Mesendoderm (in vitro differentiated cells): ENCODE measurements at places on chromosomes 2 and 18.

- no peaks in the 10 kb centered on the region for H3K4me1 ChIP-seq
- no peak overlapping the region for H3K27ac ChIP-seq
- DNase-seq, result no peak
- no peaks in the 10 kb centered on the region for H3K27me3 ChIP-seq
Measured at GRCh38 chr18:33697498-33697897, 119.5 kb downstream of the ASXL3 start.

GRCh38 chr18:63079114-63079513, 240.5 kb downstream of the BCL2 start:
- no peaks in the 10 kb centered on the region for H3K27me3 ChIP-seq
- H3K36me3 ChIP-seq, result no peaks in the 10 kb centered on the region
- H3K4me3 ChIP-seq, result no peak overlapping the region
- H3K27ac ChIP-seq, result no peak overlapping the region
- no peak for DNase-seq

- no peak overlapping the region for H3K4me3 ChIP-seq
- no peak overlapping the region for H3K27ac ChIP-seq
- peaks cover 2% of the 10 kb centered on the region for H3K4me1 ChIP-seq
- DNase-seq, result no peak
Measured at GRCh38 chr2:101693991-101694588, 3.4 kb upstream of the MAP4K4 start.

- no peaks in the 10 kb centered on the region for H3K4me1 ChIP-seq
- H3K4me3 ChIP-seq, result no peak overlapping the region
- no peaks in the 10 kb centered on the region for H3K36me3 ChIP-seq
- no peak overlapping the region for H3K27ac ChIP-seq
- no peaks in the 10 kb centered on the region for H3K27me3 ChIP-seq
Measured at GRCh38 chr2:42297322-42297936, 63.6 kb downstream of the COX7A2L start.

- H3K36me3 ChIP-seq, result no peaks in the 10 kb centered on the region
- no peak overlapping the region for H3K4me3 ChIP-seq
- no peaks in the 10 kb centered on the region for H3K4me1 ChIP-seq
- no peak overlapping the region for H3K27ac ChIP-seq
- DNase-seq, result no peak
Measured at GRCh38 chr2:34822616-34823015, 1223.5 kb upstream of the FAM98A start.

- H3K4me3 ChIP-seq, result no peak overlapping the region
- no peaks in the 10 kb centered on the region for H3K27me3 ChIP-seq
- H3K36me3 ChIP-seq, result no peaks in the 10 kb centered on the region
- no peaks in the 10 kb centered on the region for H3K4me1 ChIP-seq
- DNase-seq, result no peak
Measured at GRCh38 chr2:238593678-238594077, 167.0 kb downstream of the ASB1 start.

GRCh38 chr18:49098386-49098785, 147.6 kb upstream of the SMAD7 start:
- no peak overlapping the region for H3K27ac ChIP-seq

GRCh38 chr2:27495840-27496356, 741 bp upstream of the GCKR start:
- no peak for DNase-seq
- no peak overlapping the region for H3K27ac ChIP-seq
- no peak overlapping the region for H3K4me3 ChIP-seq
- no peaks in the 10 kb centered on the region for H3K4me1 ChIP-seq
- no peaks in the 10 kb centered on the region for H3K36me3 ChIP-seq
- peaks cover 5% of the 10 kb centered on the region for H3K27me3 ChIP-seq

DNA sequence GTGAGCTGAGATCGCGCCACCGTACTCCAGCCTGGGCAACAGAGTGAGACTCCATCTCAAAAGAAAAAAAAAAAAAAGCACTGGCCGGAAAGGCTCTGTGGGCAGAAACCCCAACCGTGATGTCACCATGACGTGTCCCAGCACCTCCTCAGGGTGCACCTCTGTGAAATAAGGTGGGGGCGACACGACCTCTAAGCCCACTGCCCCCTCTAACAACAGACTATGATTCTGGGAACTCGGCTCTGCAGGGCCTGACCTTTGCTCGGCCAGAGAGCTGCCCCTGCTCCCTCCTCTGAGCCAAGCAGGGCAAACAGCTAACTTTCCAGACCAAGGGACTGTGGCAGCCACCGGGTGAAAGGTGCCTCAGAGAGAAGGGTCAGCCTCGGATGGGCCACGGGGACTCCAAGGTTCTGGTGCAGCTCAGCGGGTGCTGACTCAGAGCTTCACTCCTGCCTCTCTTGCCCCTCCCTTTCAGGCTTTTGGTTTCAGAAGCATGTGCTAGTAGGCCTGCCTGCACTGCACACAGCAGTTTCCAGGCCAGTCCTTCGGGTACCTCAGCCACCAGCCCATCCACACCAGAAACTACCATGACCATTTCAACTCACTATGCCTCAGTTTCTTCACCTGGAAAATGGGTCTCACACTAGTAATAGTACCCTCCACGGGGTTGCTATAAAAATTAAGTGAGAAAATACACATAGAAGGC, 8.0 kb downstream of the TMBIM1 start:
- no peak overlapping the region for H3K27ac ChIP-seq
- no peak overlapping the region for H3K4me3 ChIP-seq
- H3K36me3 ChIP-seq, result no peaks in the 10 kb centered on the region
- no peaks in the 10 kb centered on the region for H3K27me3 ChIP-seq
- H3K4me1 ChIP-seq, result peaks cover 6% of the 10 kb centered on the region
- no peak for DNase-seq

DNA sequence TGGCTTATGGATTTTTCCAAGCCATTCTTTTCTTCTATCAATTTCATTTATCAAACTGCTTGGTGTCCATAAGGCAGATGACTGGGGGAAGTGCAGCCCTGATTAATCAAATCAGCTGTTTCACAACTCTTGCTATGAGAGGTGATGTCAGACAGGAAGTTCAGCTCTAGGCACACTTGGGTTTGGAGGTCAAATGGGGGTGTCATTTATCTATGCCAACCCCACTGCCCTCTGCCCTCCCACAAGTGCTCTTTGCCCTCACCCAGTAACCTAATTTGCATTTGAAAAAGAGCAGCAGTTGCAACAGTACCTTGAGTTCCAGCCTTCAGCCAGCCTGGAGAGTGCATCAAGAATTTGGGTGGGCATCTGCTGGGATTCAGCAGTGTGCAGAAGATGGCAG, 431.3 kb upstream of the SPRED2 start:
- H3K27ac ChIP-seq, result no peak overlapping the region
- no peaks in the 10 kb centered on the region for H3K4me1 ChIP-seq
- H3K4me3 ChIP-seq, result no peak overlapping the region
- DNase-seq, result no peak

DNA sequence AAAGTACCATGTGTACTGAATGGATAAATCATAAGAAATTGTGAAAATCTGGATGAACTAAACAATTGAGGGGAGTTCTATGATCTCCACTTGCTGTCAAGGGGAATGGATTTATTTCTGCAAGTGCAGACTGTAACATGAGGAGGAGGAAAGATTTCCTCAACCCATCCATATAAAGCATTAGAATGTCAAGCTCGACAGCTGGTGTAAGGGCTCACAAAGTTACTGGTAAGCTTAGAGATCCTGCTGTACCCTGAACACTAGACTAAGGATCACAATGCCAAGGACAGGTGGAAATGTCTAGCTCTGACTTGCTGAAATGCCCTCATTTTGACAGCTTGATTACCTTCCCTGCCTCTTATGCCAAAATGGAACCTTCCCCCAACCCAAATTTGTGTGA, 125.3 kb downstream of the TCF4 start:
- H3K4me3 ChIP-seq, result no peak overlapping the region
- no peaks in the 10 kb centered on the region for H3K36me3 ChIP-seq
- peaks cover 8% of the 10 kb centered on the region for H3K4me1 ChIP-seq
- H3K27me3 ChIP-seq, result no peaks in the 10 kb centered on the region
- H3K27ac ChIP-seq, result no peak overlapping the region

DNA sequence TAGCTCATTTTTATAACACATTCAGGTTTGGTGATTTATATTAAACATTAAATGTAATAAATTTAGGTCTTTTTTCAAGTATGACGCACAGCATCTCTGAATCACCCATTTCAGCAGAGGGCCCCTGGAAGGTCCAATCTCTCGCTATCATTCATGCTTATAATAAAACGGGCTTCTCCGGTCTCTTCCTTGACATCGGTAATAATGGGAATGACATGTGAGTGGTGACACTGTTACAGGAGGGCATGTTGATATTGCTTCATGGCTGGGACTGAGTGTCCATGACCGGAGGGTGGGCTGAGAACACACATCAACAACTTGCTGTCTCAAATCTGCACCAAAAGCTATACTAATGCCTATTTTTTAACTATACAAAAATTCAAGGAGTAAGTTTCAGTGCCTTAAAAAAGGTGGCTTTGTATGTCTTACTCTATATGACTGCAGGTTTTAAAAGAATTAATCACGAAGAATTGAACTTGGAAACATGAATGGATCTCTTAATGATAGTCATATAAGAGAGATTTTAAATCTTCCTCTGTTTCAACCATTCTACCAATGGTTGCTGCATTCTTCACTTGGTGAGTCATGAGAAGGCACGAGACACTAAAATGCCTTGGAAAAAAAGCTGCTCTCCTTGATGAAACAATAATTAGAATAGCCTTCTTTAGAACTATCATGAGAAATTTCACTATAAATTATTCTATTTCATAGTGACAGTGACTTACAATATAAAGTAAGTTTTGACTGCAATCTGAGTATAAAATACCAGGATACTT, 101.9 kb upstream of the NRP2 start:
- peak; percentile 30 for DNase-seq
- H3K4me3 ChIP-seq, result no peak overlapping the region
- H3K27ac ChIP-seq, result no peak overlapping the region
- no peaks in the 10 kb centered on the region for H3K4me1 ChIP-seq
- H3K36me3 ChIP-seq, result no peaks in the 10 kb centered on the region
- no peaks in the 10 kb centered on the region for H3K27me3 ChIP-seq

DNA sequence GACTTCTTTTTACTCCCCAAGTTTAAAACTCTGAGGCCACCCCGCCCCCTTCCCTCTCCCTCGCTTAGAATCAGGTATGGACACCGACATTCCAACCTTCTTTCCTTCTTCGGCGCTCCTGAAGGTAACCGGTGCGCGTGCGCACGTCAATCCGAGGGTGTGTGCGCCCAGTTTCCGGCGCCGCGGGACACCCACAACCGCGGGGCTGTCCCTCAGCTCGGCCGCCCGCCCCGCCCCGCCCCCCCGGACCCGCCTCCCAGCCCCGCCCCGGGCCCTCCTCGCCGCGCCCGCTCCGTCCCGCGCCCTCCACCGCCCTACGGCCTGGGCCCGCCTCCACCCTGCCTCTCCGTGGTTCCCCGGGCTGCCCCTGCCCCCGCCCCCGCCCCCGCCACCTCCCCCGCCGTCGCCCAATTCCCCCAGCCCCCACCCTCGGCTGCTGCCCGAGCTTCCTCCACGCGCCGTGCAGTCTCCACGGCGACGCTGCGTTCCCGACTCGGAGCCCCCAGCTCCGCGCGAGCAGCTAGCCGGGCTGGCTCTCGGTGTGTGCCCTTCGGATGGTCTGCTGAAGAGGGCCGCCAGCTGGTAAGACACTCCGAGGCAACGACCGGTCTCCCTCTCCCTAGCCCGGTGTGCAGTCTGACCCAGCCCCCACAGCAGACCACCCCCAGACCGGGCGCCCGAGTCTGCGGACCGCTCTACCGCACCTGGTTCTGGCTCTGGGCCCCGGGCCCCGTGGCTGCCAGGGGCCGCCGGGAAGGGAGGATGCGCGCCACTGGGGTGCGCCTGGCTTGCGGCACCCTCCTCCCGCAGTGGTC, 635 bp downstream of the ERICH2 start:
- peak; percentile 96 for DNase-seq
- H3K4me1 ChIP-seq, result peaks cover 2% of the 10 kb centered on the region
- peak overlapping the region; percentile 65 for H3K4me3 ChIP-seq
- H3K27me3 ChIP-seq, result no peaks in the 10 kb centered on the region

GRCh38 chr2:131094463-131095281, 1.4 kb upstream of the FAM168B start:
- H3K4me3 ChIP-seq, result no peak overlapping the region
- DNase-seq, result no peak
- no peaks in the 10 kb centered on the region for H3K36me3 ChIP-seq
- no peak overlapping the region for H3K27ac ChIP-seq

- H3K27me3 ChIP-seq, result peaks cover 82% of the 10 kb centered on the region
- H3K36me3 ChIP-seq, result no peaks in the 10 kb centered on the region
- H3K27ac ChIP-seq, result no peak within 1 kb of the TSS
- peaks cover 3% of the 10 kb centered on the region for H3K4me1 ChIP-seq
Measured at GRCh38 chr2:74514368-74515270, at the start of gene TLX2. Gene TLX2 (plus strand): TSS chr2:74514450. CDS start chr2:74514807, 357 bp downstream.

DNA sequence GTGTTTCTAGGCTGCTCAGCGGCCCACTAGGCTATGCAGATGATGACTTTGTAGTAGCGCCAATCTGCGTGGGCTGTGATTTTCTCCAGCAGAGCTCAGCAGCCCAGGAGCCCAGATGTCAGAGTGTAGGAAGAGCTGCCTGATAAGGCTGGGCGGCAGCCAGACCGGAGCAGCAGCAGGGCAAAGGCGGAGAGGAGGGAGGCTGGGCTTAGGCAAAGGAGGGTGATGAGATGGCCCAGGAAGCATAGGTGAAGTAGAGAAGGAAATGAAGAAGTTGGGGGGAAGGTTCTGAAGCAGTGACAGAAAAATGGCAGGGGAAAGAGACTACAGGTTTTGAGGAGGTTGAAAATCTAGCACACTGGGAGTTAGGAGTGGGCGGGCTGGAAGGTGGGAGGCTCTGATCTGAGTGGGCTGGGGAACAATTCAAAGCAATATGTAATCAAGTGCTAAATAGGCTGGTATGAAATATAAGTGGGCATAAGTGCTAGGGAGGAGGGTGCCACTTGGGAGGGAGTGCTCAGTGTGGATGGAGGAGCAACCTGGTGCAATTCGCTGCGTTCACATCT, 50.6 kb upstream of the STPG4 start:
- DNase-seq, result peak; percentile 52
- H3K27ac ChIP-seq, result no peak overlapping the region
- no peaks in the 10 kb centered on the region for H3K36me3 ChIP-seq
- no peaks in the 10 kb centered on the region for H3K27me3 ChIP-seq
- peaks cover 3% of the 10 kb centered on the region for H3K4me1 ChIP-seq

DNA sequence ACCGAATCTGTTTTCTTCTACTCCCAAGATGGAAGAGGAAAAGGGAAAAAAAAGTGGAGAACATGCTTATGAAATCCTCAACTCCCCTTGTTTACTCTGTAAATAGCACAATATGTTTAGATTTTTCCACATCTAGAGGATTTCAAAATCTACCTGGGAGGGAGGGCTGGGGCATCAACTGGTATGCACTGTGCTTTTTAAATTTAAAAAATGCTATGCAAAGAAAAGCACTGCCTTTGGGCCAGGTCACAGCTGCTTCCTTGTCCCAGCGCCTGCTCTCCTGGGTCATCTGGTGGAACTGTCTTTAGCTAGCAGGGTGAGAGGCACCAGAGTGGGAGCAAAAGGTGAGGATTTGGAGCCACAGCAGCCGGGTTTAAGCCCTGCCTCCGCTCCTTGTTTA, 88.2 kb upstream of the BOD1L2 start:
- no peaks in the 10 kb centered on the region for H3K4me1 ChIP-seq
- H3K36me3 ChIP-seq, result no peaks in the 10 kb centered on the region
- no peak overlapping the region for H3K4me3 ChIP-seq
- no peak for DNase-seq
- no peaks in the 10 kb centered on the region for H3K27me3 ChIP-seq
- H3K27ac ChIP-seq, result no peak overlapping the region

GRCh38 chr2:74052732-74053710, 68.3 kb downstream of the TET3 start:
- H3K4me1 ChIP-seq, result no peaks in the 10 kb centered on the region
- DNase-seq, result no peak
- no peaks in the 10 kb centered on the region for H3K36me3 ChIP-seq
- no peak overlapping the region for H3K27ac ChIP-seq
